NCI-H1436 treated with DMSO at 0.1 percent for 48 hours (cell line): ENCODE measurements at places on chromosomes 2 and 18.

DNA sequence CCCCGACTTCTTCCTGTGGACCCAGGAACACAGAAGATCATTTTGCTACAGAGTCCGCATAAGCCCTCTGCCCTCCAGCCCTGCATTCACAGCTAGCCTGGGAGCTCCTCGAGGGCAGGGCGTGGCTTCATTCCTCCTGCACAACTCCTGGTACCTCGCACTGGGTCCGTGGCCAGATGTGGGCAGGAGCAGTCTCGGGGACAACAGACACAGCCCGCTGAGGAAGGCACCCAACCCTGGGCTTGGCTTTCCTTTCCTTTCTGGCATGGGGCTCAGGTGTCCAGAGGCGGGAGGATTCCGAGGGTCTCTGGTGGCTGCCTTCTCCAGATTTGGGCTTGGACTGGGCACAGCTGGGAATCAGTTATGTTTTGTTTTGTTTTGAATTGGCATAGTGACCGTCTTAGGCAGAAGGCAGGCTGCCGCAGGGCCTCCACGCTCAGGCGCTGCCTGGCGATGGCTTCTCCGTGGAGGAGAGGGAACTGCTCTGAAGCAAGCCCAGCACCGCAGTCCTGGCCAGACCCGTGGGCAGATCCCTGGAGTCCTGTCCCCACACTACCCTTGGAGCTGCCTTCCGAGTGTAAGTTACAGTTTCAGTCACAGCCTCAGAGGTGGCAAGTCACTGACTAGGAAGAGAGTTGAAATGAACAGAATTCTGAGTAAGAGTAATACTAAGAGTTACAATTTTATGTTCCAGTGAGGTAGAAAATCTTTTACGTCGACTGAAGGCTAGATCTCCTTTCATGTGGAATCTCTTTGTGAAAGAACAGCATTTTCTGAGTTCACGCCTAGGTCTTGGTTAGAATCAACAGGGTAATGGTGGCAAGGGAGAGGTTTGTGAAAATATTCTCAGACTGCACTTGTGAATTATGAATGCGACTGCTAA is 47.9 kb downstream of the LDLRAD4 start:
- DNase-seq, result no peak

DNA sequence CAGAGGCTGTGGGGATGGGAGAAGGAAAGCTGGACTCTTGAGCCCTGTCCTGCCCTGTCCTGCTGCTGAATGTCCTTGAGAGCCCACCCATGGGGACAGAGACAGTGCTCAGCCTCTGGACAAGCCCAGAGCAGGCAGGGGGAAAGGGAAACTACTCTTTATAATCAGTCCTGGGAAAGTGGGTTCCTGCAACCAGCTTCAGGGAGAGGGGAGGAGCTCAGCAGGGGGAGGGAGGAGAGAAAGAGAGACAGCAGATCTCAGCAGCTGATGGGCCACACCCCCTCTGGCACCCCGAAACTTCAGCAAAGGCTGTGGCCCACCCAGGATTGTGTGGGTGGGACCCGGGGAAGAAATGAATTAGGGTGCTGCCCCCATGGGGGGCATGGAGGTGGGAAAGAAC is 11.6 kb downstream of the ECEL1 start:
- DNase-seq, result no peak

DNA sequence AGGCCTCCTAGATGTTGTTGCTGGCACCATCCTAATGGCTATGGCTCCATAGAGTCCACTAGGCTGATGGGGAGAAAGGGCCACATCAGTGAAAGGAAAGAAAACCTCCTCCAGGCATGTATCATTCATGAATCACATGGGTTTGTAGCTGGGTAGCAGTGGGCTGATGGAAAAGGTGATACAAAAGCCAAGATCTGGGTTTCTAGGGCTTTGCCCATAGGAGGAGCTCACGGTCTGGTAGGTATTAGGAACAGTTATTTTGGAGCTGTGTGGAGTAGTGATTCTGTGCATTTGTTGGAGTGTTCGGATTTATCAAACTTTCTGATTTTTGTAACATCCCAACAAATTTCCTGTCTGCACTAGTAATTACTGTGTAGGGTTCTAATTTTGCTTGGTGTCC is 259.2 kb downstream of the SLC4A3 start:
- DNase-seq, result no peak

DNA sequence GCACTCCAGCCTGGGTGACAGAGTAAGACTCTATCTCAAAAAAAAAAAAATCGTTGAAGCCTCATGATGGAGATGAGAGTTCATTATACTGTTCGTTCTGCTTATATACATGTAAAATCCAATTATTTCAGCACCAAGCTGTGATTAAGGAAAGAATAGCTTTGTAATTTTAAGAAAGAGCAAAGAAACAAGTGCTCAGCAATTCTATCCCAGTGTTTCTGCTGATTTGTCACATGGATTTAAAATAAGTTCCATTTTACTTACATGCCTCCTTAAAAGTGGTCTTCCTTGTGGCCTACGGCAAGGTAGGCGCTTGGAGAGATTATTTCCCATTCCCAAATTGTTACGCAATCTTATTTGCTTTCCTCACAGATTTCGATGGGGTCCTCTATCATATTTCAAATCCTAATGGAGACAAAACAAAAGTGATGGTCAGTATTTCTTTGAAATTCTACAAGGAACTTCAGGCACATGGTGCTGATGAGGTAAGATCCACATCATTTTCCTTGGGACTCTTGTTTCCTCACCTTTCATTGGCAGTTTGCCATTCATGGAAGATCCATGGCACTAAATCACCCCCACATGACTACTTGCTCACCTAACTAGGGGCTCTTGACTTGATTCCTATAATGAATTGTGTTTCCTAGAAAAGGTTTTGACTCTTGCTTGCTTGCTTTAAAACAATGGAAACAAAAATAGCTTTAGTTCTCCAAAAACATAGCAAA is 11.5 kb downstream of the ARPC2 start:
- DNase-seq, result no peak

DNA sequence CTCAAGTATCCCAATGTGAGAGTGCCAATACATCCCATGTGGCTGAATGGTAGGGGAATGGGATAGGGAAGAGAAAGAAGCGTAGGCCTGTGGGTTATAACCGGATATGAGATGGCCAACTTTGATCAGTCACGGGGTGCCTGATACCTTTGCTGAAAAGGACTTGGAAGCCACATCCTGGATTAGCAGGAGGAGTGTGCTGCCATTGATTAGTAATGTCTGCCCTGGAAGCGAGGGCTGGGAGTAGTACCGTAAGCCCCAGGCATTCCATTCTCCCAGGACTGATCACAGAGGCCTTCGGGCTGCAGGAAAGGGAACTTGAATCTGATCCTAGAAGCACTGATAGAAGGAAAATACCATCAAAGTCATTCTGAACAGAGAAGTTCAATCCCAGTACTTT is 218.5 kb downstream of the TFCP2L1 start:
- DNase-seq, result no peak
